ENCODE measurements at places on chromosomes 7 and 10. TPM values are rescaled to one million over a fixed set of nuclear protein-coding genes. Genes with fewer than 3 reads are reported as not detected.

DNA sequence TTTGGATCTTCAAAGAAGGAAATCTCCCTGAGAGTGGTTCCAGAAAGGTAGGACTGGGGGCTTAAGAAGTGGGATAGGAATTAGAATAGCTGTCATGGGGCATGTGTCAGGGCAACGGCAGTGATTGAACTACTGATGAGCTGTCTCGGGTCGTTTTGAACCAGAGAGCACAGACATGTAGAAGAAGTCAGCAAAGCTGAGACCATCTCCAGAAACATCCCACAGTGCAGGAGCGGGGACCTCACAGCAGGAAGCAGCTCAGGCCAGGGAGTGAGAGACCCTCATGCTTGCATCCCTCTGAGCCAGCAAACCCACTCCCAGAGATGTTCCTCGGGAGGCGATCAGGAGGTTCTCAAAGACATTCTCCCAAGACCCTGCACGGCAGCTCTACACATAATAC, 60.1 kb downstream of the AOC1 start:
- DNase-seq: no peak

- no peak for DNase-seq
Observed at GRCh38 chr10:6999232-6999925, 411.5 kb downstream of the SFMBT2 start.

GRCh38 chr7:130272381-130273080, 5.9 kb downstream of the CPA2 start:
- DNase-seq: no peak

DNA sequence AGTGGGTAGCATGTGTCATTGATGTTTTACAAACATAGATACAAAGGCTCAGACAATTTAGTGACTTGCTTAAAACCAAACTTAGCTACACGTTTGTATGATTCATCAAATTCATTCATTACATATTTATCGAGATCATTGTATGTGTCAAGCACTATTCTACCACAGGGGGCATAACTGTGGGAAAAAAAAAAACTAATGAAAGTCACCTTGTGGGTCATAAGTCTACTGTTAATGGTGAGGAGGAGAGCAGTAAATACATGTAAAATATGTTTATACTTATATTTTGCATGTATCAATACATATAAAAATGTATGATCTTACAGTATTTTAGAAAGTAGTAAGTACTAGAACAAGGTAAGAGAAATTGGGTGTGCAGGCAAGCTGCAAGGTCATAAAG, 933.8 kb downstream of the IPMK start:
- DNase-seq: no peak

The RNF32 gene
- 0.56 TPM for total RNA-seq

GRCh38 chr10:94066411-94066810, 72.7 kb downstream of the PLCE1 start:
- peak; percentile 65 for DNase-seq

- DNase-seq: no peak
Observed at GRCh38 chr7:27920281-27920946, 180.5 kb downstream of the TAX1BP1 start.

- no peak for DNase-seq
Observed at GRCh38 chr7:133099633-133100286, 17.9 kb upstream of the CHCHD3 start.

DNA sequence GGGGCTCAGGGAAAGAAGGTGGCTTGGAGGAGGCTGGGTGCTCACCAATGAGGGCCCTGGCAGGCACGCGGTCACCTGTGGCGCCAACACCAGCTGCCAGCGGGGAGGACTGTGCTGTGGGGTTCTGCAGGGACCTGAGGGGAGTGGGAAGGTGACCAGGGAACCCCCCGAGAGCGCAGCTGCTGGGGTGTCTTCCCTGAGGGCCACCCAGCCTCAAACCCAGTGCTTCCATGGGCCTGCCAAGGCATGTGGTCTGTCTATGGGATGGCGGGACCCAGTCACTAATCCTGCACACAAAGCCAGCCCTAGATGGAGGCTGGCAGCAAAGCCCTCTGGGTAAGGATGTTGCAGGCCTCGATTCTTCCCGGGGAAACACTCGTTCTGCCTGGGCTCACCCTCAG, 117.1 kb downstream of the EBF3 start:
- DNase-seq: no peak

DNA sequence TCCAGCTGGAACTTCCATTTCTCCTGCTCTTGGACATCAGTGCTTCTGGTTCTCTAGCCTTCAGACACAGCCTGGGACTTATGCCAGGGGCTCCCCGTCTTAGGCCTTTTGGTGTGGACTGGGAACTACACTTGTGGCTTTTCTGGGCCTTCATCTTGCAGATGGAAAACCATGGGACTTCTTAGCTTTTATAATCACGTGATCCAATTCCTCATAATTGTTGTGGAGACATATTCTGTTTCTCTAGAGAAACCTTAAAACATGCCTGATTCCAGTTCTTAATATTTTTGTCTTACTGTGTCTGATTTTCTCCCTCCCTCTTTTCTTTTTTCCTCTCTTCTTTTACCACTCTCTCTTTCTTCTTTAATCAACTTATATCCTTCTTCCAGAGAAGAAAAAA, 224.2 kb upstream of the FOXP2 start:
- no peak for DNase-seq

The COPG2 gene
- total RNA-seq: 41.7 TPM

DNA sequence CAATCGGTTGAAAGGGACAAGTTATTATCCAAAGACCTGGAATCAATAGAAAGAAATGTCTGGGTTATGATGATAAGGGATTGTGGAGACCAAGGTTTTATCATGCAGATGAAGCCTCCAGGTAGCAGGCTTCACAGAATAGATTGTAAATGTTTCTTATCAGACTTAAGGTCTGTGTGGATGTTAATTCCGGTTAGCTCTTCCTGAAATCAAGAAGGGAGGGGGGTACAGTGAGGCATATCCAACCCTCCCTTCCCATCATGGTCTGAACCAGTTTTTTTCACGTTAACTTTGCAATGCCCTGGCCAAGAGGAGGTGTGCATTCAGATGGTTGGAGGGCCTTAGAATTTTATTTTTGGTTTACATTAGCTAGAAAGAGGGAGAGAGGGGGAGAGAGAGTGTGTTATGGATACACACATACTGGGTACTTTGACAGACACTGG, 9.8 kb upstream of the LRRC61 start:
- no peak for DNase-seq

The MEOX2 gene
- under 0.01 TPM for total RNA-seq

DNA sequence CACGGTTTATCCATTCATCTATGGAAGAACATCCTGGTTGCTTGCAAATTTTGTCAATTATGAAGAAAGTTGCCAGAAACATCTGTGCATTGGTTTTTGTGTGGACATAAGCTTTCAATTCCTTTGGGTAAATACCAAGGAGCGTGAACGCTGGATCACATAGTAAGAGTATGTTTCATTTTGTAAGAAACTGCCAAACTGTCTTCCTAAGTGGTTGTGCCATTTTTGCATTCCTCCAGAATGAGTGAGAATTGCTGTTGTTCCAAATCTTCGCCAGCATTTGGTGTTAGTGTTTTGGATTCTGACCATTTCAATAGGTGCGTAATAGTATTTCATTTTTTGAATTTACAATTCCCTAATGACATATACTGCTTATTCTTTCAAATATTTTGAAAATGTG, 155.3 kb upstream of the FRMD4A start:
- DNase-seq: peak; percentile 54

The GLCCI1 gene
- total RNA-seq: 4.1 TPM

- DNase-seq: no peak
Observed at GRCh38 chr7:39624442-39624807, 1.1 kb downstream of the RALA start.

DNA sequence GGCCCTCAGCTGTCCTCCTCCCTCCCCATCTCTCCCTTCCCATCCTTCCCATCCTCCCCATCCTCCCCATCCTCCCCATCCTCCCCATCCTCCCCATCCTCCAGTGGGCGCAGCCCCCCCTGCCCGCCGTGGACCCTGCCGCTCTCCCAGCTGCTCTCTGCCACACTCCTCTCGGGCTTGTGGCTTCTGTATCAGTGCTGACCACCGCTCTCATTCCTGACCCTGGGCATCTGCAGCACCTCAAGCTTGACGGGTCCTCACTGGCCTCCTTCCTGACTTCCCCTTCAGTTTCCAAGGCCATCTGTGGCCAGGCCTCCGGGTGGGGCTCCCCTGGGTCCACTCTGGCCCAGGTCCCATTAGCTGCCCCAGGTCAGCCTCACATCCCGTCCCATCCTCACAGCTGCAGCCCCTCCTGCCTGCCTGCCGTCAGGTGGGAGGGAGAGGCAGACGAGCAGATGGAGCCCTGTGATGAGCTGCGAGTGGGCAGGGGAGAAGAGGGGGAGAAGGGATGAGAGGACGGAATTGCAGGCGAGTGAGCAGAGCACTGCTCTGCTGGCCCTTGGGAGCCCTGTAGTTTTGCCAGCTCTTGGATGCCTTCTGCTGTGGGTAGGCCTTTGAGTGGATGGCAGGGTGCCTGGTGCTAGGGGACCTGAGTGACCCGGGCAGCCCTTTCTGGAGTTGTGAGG, 35.7 kb downstream of the LHPP start:
- no peak for DNase-seq

The RBP3 gene
- not detected for total RNA-seq

- DNase-seq: no peak
Observed at GRCh38 chr7:33702514-33703054, 202.8 kb upstream of the BMPER start.

DNA sequence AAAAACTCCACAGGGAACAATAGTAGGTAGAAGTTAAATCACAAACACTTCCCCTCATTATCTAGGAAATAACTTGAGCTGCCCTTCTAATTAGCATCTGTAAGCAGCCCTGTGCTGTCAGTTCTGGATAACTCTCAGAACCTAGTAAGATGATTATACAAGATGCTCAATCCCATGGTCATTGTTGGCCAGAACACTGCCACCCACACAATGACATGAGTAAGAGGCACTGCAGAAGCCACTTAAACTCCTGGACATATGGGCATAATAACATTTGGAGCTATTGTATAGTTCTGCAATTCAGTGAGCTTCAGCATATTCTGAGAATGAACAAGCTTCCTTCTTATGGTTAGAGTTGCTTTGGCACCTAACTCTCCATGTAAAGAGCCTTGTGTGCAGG, 153.8 kb downstream of the PLPP4 start:
- DNase-seq: no peak

DNA sequence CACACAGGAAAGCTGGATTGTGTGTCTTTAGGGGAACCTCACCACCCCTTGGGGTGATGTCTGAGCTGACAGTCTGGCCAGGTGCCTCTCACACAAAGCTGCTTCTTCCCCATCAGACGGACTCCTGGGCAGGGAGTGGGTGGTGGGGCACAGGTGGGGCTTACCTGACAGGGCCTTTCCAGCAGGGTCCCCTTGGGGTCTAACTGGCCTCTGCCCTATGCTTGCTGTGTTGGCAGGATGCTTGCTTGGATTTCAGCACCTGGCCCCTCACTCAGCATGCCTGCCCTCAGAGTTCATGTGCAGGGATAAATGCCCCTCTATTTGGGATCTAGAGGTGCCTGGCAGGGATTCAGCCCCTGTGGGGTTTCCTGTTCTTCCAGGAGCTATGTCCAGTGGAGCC, 496.9 kb upstream of the ZMIZ1 start:
- no peak for DNase-seq

The GPER1 gene
- total RNA-seq: 2.0 TPM

DNA sequence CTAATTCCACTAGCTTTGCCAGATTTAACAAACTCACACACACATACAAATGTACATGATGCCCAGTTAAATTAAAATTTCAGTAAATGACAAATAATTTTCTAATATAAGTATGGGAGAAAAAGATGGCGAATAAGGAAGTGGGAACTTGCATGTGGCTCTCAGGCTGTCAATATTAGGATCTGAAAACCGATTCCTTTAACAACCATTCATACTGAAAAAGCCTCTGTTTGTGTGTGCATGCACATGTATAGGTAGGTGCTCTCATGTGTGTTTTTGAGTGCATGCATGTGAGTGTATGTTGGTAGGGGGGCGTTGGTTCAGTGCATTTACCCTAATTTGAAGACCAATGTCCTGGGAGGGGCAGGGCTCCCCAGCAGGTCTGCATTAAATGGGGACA, 125.3 kb downstream of the HTR7 start:
- DNase-seq: no peak

- no peak for DNase-seq
Observed at GRCh38 chr7:16144361-16144760, 277.0 kb downstream of the CRPPA start.

DNA sequence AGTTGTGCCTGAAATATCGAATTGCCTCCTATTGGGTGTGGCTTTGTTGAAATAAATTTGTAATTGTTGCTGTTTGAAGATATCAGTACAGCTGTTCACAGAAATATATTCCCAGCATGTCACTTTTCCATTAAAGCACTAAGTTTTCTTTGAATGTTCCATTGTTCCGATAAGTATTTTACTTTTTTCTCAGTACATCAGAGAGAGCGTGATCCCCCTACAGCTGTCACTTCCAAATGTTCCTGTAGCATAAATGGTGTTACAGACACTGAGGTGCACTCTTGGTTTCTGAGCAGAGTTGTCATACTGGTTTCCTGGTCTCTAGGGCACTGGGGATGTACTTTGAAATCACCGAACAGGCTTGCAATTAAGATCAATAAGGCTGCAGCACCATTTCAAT, 189.2 kb downstream of the CCSER2 start:
- DNase-seq: no peak

DNA sequence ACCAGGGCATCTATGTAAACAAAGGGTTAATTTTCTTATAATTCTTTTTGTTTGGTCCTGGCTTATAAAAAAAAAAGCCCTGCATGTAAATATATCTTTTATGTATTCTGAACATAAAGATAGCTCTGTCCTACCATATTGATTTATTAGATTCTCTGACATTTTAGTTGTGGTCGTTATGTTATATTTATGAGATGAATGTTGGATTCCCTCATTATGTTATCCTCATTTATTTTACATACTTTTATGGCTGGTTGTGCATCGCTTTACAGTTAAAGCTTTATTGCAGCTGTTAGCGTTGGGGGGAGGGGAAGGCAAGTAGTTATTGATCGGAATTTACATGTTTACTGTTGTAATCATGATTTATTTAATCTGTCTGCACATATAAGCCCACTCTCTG, 431.5 kb downstream of the LRMDA start:
- no peak for DNase-seq

- DNase-seq: peak; percentile 63
Observed at GRCh38 chr7:158602905-158603772, 15.5 kb upstream of the PTPRN2 start.

The SFR1 gene
- 1.6 TPM for total RNA-seq

The SEMA3E gene
- 1.1 TPM for total RNA-seq

DNA sequence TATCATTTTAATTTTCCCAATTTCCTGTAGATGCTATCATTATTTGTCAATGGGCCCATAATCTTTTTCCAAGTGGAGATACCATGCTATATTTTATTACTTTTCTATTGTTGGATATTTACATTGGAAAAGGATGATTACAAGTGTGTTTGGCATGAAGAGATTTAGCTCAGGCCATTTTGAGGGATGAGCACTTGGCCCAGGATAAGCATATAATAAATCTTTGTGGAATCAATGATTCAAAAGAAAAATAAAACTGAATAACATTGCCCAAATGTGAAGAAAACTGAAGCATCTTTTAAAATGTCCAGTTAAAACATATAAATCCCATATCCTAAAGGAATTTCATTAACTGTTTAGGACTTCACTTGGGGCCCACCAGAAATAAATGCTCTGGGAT, 260.9 kb upstream of the BMPER start:
- peak; percentile 40 for DNase-seq

- peak; percentile 55 for DNase-seq
Observed at GRCh38 chr10:64486149-64486548, 964.9 kb downstream of the REEP3 start.

GRCh38 chr10:68897336-68897741, 3.8 kb upstream of the DDX50 start:
- DNase-seq: peak; percentile 77

The NRP1 gene
- 191 TPM for total RNA-seq

All from IMR-90 (cell line).